ENCODE measurements at places on chromosomes 7 and 10.
A peak's percentile ranks its signal among the peaks of the same experiment; 100 is the strongest.

GRCh38 chr7:139715194-139715815 lies 62.5 kb downstream of the HIPK2 start:
- no peak for DNase-seq

- DNase-seq, result no peak
Measured at GRCh38 chr10:98012644-98013043, 17.8 kb downstream of the CRTAC1 start.

DNA sequence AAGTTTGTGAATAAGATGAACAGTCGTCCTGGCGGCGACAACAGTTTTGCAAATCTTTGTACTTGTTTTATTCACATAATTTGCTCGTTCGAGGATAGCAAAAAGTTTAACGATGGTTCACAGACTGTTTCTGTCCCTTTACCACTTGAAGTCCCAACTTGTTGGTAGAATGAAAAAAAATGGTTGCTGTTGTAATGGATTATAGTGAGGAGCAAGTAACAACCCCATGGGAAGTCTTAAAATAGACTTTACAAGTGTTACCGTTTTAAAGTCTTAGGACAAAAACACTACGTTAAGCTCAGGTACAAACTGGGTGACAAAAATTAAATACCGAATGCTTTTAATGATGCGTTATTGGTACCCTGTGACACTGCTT lies 589 bp downstream of the LSM8 start:
- DNase-seq, result peak; percentile 28

GRCh38 chr7:18330548-18330947 lies 165.0 kb upstream of the HDAC9 start:
- DNase-seq, result no peak

- no peak for DNase-seq
Measured at GRCh38 chr10:114276671-114277070, 37.6 kb downstream of the VWA2 start.

DNA sequence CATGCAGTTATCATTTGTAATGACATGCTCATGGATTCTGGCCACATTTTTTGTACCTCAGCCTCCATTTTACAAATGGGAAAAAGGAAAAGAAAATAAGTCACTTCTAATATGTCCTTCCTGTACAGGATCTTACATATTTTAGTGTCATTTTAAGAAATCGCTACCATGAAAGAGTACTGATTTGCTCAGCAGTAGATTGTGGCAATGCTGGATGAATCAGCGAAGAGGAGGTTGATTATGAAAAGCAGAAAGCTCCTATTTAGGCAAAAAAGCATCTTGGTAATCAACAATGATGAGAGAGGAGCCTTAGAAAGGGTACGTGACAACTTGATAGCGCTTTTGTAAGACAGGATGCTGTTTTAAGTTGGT lies 522.9 kb downstream of the PARD3 start:
- DNase-seq, result peak; percentile 62

- DNase-seq, result no peak
Measured at GRCh38 chr7:22256541-22257096, 100.3 kb downstream of the RAPGEF5 start.

GRCh38 chr7:149716007-149716931 lies 57.1 kb downstream of the ZNF467 start:
- peak; percentile 22 for DNase-seq

DNA sequence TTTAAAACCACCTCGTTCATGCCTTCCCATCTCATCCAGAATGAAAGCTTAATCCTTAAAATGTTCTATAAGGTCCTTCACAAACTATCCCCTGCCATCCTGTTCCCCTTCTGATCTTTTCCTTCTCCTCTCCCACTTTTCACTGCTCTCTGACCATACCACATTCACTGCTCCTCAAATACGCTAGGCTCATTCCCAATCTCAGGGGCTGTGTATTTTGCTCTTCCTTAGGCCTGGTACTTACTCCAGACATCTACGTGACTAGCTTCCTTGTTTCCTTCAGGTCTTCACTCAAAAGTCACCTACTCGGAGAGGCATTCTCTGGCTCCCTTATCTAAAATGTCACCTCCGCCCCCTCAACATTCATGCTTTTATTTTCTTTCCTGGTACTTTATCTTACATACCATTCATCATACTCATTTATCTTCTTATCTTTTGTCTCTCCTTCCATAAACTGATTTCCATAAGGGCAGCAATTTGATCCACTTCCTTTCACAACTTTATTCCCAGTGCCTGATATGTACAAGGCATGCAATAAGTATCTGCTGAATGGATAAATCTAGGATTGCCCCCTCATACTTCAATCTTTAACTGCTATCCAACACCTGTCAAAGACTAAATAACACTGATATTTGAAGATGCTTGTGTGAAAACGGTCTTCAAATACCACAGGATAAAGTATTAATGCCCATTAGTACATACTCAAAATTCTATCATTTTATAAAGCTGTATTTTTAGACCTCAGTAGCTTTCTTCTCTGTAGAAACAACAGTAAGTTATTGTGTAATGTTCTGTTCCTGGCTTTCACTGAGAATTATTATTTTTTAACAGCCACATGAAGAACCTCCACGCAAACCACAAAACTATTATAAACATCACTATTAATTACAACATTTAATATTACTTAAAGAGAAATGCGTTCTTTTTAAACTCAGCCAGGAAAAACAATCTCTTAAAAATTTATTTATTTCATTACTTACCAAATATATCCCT lies 27.0 kb downstream of the JMJD1C start:
- DNase-seq, result peak; percentile 61

GRCh38 chr7:158267742-158268435 lies 319.7 kb downstream of the PTPRN2 start:
- DNase-seq, result no peak

DNA sequence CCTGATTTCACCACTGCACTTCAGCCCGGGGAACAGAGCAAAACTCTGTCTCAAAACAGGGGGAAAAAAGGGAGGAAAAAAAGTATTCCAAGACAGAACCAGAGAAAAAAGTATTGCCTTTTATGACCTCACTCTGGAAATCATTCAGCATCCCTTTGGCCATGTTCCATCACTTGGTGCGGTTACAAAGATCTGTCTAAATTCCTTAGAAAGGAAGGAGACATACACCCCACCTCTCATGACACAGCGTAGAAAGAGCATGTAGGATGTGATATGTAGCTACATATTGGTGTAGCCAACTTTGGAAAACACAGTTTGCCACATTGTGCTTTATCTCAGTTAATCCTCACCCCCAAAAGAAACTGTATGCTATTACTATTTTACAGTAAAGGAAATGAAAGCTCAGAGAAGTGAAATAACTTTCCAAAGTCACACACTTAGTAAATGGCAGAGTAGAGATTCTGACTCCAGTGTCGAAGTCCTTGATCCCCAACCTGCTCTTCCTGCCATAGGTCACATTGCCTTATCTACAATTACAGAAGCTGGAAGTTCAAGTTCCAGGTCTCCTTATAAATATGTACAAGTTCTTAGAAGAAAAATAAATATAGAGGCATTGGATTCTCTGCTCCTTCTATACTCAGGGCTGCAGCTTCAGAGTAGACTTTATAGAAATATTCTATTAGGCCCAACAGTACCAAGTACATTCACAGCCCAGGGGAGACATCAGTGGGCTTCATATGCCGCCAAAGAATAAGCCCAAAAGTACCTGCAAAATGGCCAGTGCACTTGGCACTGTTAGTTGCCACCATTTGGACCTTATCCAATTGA lies 91.6 kb upstream of the KMT2E start:
- DNase-seq, result peak; percentile 45

- peak; percentile 84 for DNase-seq
Measured at GRCh38 chr10:61822781-61823230, 78.7 kb upstream of the ARID5B start.

DNA sequence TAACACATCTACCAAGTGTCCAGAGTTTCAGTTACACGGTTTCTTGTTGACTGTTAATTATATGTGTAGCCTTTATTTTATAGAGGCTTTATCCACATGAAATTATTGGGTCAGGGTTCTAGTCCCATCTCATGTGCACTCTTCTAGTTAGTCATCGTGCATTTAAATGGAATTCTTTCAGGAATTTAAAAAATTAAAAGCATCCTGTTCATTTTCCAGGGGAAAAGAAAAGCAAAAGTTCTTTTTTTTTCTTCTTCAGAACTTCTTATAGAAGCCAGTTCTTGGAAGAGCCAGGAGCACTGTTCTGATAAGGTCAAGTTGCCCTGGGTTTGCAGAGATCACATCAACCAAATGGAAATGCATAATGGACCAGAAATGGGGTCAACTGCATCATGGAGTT lies 324.7 kb downstream of the INHBA start:
- DNase-seq, result no peak

DNA sequence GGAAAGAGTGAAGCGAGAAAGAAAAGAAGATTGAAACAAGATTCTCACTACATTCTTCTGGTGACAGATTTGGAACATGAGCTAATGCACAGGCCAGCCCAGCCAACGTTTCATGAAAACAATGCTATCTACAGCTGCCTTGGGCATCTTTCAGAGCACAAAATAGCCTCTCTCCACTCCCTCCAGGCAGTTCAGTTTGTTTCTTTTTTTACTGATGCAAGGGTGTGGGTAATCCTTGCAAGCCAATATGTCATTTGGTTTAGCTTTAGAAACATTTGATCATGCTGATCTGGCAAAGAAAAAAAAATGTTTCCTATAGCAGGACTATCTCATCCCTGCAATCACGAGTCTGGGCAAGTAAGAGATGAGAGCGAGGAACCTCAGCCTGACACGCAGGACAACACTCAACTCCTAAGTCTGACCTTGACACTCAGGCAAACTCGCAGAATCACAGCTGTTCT lies 35.9 kb downstream of the SVIL start:
- DNase-seq, result peak; percentile 65

- peak; percentile 48 for DNase-seq
Measured at GRCh38 chr7:113085781-113086390, 741 bp downstream of the GPR85 start.

- peak; percentile 53 for DNase-seq
Measured at GRCh38 chr7:84195295-84196060, 889 bp upstream of the SEMA3A start.

GRCh38 chr10:5125315-5126044 lies 31.3 kb downstream of the AKR1C3 start:
- DNase-seq, result no peak

DNA sequence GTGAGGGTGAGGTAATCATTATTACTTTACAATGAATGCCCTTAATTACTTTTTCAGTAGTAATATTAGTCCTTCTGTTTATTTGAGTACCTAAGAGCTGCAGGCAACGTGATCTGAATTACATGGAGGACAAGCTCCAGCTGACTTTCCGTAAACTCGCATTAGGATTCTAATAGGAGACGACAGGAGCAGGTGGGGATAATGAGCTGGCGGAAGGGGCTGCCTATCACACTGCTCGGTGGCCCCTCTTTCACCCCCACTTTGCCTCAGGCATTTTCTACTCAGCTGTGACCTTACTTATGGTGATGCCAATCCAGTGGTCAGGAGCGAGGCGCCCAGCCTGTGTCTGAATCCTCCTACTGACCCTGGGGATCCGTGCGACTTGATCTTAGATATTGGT lies at the start of gene C7orf33:
Gene C7orf33 (plus strand): TSS at position 296 of the 400 bp plus-strand sequence. CDS start 160 bp downstream, outside the sequence.
- no peak for DNase-seq

DNA sequence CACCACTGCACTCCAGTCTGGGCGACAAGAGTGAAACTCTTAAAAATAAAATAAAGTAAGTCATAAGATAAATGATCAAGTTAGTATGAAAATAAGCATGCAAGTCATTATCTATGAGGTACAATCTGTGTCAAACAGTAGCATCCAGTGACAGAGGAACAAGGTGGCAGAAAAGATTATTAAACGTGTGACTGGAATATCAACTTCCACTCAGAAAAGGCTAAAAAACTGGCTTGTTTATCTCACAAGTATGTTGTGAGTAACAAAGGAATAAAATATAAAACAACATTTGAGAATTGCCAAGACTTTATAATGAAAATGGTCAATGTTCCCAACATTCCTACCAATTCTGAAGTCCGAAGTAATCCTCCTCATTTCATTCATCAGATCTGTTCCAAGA lies 30.3 kb downstream of the ITGB1 start:
- no peak for DNase-seq

GRCh38 chr10:127536972-127537760 lies 11.9 kb upstream of the NPS start:
- DNase-seq, result no peak

DNA sequence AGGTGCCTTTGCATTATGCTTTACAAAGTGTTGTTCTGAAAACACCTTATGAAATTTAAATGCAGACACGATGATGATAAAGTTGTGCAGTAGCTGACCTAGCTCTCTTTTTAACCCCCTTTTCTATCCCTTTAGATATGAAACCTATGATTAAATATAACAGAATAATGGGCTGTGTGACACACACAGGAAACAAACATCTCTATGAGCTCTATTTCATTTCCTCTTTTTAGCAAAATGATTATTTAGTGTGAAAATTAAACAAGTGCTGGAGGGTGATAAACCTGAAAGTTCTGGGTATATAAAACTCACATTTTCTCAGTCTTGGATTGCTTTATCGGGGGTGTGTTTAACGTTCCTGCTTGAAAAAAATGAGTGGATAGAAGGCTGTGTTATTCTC lies 1310.5 kb upstream of the CELF2 start:
- DNase-seq, result no peak

DNA sequence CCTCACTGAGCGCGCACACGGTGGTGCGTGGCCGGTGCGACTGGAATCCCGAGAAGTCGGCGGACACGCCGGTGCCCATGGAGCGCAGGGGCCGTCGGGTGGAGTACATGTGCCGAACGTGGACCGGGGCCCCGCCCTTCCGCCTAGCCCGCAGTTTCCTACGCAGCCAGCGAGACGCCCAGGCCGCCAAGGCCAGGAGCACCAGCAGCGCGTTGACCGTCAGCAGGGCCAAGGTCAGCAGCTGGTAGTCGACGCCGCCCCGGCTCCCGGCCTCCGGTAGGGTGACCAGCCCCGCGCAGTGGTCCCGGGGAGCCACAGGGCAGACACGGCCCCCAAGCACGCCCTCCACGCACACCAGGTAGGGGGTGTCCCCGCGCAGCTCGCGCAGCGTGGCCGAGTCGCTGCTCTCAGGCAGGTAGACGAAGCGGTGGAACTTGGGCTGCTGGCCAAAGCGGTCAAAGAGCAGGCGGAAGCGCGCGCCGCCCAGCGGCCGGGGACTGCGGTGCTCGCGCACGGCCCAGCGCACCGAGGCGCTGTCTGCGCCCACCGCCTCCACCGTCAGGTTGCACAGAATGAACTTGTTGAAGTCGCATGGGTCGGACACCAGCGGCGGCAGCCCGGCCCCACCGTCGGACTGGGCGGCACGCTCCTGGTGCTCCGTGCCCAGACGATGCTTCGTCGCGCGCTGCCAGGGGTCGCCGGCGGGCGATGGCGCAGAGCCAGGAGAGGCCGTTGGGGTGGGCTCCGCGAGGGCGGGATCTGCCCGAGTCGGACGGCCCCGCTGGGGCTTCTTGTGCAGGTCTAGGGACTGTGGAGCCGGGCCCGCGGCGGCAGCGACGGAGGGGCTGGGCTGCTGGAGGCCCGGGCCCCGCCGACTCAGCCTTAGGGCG lies 2.2 kb downstream of the TRIL start:
- peak; percentile 42 for DNase-seq
